ENCODE measurements at places on chromosomes 1 and 21.
A peak's percentile ranks its signal among the peaks of the same experiment; 100 is the strongest.

DNA sequence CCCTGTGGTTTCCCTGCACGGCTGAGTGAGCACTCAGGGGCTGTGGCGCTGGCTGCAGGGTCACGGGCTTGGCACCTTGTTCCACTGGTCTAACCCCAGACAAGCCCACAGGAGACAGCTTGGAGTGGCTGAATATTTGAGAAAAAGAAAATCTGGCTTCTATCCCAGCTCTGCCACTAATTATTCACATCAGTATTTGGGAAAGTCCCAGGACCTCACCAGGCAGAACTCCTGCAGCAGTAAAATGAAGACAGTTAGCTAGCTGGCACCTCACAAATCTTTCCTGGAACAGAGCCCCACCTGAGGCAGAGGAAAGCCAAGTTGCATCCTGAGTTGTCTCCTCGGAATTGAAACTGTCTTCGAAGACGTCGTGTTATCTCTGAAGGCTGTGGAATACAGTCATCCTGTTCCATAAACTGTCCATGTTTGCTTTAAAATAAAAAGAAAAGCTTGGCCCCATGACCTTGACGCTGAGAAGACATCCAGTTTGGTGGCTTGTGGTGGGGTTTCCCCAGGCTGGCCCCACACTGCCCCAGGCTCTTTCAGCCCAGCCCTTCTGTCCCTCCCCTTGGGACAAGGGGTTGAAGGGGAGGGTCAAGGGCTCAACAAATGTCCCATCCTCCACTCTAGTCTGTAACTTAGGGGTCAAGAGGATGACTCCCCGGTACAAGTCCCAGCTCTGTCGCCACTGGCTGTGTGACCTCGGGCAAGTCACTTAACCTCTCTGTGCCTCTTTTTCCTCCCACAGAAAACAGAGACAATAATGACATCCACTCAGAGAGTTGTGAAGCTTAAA lies 93.8 kb upstream of the TMPRSS2 start:
- peak; percentile 13 for DNase-seq

- no peak for DNase-seq
Observed at GRCh38 chr1:184903111-184903692, 71.1 kb downstream of the NIBAN1 start.

DNA sequence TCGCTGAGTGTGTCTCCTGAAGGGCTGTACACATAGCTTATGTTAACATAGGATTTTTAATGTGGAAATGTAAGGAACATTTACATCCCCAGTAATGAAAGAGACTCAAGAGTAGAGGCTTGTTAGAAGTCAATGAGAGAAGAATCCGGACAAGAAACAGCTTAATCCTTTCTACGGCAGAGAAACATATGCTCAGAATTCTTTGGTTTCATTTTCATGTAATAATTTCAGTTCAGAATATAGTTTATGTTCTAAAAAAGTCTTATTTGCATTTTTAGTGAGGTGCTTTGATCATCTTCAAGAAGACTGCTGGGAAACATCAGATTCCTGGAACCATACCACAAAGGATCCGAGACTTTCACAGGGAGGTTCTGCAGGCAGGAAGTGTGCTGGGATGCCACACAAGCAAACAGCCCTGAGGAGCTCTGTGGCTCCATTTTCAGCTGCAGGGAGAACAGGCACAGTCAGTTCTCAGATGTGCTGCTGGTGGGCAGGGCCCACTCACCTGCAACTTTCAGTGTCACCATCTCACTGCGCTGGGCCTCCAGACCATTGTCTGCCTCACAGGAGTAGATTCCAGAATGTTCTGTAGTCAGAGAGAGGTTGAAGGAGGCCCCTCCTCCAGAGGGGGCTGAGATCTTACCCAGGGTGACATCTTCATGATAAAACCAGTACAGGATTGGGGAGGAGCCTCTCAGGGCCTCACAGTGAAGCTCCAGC lies 28.4 kb downstream of the FCRL5 start:
- no peak for DNase-seq

DNA sequence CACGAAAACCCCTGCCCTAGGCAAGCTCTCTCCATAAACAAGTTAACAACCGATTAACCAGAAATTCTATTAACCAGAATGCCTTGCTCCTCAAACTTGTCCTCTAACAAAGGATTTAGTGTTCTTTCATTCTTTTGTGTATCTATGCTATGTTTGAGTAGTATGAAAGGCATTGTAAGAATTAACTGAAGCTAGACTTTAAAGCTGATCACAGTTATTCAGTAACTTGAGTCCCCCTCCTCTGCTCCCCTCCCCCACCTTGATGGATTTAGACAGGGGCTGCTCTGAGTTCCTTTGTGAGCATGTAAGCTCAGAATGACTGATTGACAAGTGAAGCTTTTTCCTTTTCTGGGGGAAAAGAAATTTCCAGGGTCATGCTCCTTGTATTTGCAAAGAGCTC lies 257.6 kb downstream of the TTLL7 start:
- no peak for DNase-seq

GRCh38 chr1:244815600-244816099 lies 19.8 kb upstream of the COX20 start:
- peak; percentile 30 for DNase-seq

DNA sequence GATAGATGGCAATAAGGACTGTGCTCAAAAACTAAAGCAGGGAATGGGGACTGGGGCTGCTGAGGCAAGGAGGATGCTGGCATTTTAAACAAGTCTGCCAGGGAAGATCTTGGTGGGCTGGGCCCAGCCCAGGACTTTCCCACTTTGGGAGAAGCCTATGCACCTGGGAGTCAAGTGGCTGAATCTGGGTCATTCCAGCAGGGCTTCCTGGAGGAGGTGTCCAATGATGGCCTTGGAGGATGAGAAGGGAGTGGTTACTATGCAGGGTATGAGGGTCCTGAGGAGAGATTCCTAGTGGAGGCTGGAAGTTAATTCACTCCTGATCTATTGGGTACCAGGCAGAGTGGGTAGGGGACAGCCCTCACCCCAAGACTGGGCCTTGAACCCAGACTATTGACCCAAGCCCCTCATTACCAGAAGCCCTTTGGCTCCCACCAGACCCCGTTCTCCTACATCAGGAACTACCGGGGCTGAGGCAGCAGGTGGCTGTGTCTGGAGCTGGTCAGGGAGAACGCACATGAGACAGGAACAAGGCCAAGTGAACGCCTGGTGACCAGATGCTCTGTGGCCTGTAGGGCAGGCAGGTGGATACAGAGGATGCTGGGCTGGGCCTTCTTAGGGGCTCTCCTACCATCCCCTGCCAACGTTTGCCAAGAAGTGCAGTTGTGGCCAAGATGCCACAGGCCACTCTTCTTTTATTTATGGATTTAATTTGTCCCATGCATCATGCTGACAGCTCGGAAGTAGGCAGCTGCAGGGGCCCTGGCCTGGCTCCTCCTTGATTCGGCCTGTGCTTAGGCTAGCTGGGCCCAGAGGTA lies 18.3 kb upstream of the LRP8 start:
- no peak for DNase-seq

GRCh38 chr1:30161953-30162352 lies 561.4 kb downstream of the MATN1 start:
- DNase-seq: no peak

DNA sequence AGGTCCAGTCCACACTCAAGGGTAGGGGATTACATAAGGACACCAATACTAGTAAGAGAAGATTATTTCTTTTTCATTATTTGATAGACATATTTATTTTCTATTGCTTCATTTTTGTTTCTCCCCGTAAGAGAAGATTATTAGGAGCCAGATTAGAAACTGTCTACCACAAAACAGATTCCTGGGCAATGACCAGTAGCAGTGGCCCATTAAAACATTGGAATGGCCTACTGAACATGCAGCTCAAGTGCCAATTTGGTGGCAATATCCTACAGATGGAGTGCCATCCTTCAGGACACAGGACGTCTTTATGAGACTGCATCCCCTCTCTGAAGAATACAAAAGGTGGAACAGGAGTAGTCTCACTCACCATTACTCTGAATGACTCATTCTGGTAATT lies 34.0 kb upstream of the ARHGAP29 start:
- DNase-seq: no peak

- DNase-seq: no peak
Observed at GRCh38 chr1:26020941-26021646, 481 bp upstream of the EXTL1 start.

DNA sequence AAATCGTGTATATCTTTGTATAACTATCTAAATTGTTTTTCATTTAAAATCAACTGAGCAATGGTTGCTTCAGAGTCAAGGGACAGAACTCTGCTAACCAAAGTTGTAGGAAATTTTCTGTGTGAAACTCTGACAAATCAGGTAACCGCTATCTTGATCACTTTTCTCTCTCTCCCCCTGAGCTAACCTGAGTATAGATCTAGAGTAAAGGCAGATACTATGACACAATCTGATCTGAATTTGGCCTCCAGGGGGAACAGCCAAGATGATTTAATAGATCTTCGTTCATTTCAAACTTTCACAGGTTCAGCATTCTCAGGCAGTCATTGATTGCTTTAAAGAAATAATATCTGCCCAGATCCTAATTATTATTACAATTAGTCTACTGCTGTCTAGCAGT lies 472.8 kb downstream of the NUF2 start:
- no peak for DNase-seq

DNA sequence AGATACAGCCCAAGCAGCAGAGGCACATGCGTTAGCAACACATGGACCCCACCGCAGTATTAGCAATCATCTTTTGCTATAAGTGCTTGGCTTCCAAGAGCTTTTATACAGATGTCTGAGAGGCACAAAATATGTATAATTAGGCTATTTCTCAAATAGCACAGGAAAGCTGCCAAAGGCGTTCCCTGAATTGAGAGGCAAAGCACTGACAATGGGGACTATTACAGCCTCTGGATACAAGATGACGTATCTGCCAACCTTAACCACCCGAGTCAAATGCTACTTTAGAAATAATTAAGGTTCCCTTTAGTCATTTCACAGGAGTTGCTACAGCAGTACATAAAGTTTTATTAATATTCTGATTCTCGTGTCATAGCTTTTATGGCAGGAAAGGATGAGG lies 6.4 kb downstream of the STMN1 start:
- DNase-seq: peak; percentile 77

GRCh38 chr1:164475834-164476233 lies 83.2 kb upstream of the PBX1 start:
- DNase-seq: no peak

DNA sequence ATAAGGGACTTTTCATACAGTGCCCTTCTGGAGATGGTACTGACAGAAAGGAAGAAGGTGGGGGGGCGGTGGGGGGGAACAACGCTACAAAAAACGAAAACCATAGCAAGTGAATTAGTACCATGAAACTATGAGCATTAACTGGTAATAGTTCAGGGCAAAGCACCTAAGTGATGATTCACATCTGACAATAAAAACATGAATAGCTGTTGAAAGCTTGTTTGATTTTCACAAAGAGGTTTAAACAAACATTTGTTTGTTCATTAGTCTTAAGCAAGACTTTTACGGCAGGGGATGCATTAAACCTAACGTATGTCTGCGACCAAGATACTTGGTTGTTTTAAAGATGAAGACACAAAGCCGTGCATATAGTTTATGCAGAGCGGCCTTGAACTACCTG lies 177.5 kb downstream of the LMO4 start:
- DNase-seq: no peak

GRCh38 chr1:12276225-12276624 lies 46.4 kb downstream of the VPS13D start:
- no peak for DNase-seq

GRCh38 chr1:19682257-19682656 lies 17.6 kb downstream of the HTR6 start:
- no peak for DNase-seq

- DNase-seq: no peak
Observed at GRCh38 chr21:46206163-46207005, 22.1 kb upstream of the SPATC1L start.

DNA sequence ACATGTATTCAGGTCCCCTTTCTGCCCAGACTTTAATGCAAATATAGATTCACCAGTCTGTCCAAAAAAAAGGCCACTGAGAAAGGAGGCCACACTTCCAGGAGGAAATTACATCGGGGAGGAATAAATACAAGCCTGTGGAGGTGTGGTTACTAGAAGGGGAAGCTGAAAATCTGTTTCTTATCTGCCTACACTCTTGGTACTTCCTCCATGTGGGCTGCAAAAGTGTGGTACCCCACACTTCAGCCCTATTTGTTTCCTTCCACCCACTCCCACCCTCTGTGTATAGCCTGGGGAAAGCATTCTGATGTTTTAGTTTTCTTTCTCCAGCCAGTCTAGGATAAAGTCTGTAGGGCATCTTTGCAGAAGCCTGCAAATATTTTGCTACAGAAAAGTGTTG lies 38.4 kb downstream of the UTP25 start:
- no peak for DNase-seq

GRCh38 chr1:246647513-246647912 lies 76.7 kb upstream of the SCCPDH start:
- DNase-seq: no peak

DNA sequence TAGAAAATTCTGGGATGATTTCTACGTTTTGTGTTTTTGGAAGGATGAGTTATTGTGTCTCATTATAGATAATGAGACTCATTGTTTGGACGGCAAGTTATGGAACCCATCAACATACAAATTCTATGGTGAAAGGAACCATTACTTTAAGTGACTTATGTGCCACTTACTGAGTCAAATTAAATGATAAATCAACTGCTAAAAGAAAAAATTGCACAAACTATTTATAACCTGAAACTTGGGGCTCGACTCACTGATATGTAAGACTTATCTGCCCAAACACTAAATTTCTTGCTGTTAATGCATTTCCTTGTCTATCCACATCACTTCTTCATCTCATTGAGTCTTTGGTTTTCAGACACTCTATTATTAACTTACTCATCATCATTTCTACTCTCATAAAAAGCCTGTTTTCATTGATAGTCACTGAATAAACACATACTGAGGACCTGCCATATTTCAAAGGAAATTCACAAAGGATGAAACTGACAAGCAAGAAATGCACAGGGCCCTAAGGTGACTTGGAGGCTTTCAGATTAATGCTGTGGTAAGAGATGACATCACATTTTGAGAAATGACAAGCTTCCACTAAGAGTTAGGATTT lies 872.7 kb upstream of the ADAMTS5 start:
- DNase-seq: no peak

DNA sequence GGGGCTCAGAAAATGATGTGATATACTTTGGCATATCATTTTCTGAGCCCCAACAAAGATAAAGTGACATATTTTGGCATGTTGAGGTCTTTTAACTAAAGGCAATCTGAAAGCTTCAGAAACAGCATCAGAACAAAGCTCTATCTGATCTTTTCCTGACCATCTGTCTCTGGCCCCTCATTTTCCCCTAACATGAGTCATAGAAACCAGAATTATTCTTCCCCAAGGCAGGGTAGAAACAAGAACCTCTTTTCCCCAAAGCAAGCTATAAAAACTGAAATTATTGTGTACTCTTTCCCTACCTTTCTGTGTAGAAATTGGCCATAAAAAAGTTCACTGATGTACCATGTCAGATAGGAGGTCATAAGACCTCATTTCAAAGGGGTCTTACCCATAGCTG lies 48.7 kb upstream of the PLA2G4A start:
- no peak for DNase-seq

- DNase-seq: no peak
Observed at GRCh38 chr1:83701355-83701754, 297.6 kb downstream of the TTLL7 start.

DNA sequence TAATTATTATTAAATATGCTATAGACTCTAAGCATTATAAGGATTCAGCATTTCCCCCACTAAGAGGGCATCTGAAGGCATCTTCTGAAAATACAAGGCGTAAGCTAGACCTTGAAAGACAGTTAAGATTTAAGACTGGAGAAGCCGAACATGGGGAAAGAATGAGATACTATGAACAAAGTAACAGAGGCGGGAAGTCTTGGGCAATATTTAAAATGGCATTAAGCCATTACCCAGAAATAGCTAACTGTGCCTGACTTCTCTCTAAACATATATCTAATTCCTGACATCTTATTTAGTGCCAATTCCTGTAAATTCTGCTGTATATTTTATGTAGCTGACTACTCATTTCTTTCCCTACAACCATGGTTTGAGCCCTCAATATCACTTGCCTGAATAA lies 20.9 kb downstream of the DPH5 start:
- DNase-seq: no peak
